Stimulated activated CD4-positive, alpha-beta T cell treated with anti-CD3 and anti-CD28 coated beads, Interleukin-1b, Interleukin-23, amount 100 ng/mL, for 1 hour (primary cell): ENCODE measurements at places on chromosomes 5 and 9.

DNA sequence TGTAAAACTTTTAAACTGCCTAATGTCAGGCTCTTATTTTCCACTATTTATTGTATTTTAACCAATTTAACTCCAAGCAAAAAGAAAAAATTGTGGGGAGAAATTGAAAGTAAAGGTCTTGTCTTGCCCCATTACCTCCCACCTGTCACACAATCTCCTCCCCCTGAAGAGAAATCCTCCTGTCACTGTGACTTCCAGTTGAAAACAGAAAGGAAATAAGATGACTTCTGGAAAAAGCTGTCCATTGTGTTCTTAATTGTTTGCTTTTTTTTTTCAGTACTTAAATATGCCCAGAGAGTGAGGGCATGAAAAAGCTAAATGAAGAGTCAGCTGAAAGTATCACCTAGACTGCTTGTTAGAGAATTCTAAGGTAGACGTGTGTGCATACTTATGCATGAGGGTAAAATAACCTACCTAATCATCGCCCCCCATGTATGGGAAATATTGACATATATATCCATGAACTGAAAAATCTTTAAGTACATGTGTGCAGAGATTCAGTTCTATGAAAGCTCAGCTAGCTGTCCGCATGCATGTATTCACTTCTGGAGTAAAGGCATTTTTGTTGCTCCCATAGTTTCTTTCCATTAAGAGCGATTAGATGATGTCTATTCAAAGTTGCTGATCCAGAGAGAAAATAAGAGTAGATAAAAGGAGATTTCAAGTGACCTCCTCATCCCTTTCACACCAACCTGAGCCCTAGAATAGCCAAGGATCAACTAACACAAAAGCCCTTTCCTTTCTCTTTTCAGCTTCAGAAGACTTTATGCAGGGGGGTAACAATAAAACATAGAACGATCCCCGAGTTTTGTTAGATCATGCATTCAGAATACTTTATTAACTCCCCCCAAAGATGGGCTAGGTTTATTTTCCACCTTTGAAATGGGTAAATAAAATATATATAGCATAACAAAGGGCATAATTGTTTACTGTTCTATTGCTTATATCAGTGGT is 5.3 kb downstream of the NR2F1-AS1 start:
- DNase-seq: no peak

GRCh38 chr9:129014608-129015007 is 13.5 kb downstream of the SH3GLB2 start:
- no peak for DNase-seq

GRCh38 chr5:82909771-82910170 is 167.4 kb downstream of the TMEM167A start:
- no peak for DNase-seq

- no peak for DNase-seq
These were observed 124.5 kb downstream of the GDNF start for GRCh38 chr5:37715361-37715760.

- no peak for DNase-seq
These were observed 34.8 kb downstream of the ADAMTS12 start for GRCh38 chr5:33857037-33857436.

DNA sequence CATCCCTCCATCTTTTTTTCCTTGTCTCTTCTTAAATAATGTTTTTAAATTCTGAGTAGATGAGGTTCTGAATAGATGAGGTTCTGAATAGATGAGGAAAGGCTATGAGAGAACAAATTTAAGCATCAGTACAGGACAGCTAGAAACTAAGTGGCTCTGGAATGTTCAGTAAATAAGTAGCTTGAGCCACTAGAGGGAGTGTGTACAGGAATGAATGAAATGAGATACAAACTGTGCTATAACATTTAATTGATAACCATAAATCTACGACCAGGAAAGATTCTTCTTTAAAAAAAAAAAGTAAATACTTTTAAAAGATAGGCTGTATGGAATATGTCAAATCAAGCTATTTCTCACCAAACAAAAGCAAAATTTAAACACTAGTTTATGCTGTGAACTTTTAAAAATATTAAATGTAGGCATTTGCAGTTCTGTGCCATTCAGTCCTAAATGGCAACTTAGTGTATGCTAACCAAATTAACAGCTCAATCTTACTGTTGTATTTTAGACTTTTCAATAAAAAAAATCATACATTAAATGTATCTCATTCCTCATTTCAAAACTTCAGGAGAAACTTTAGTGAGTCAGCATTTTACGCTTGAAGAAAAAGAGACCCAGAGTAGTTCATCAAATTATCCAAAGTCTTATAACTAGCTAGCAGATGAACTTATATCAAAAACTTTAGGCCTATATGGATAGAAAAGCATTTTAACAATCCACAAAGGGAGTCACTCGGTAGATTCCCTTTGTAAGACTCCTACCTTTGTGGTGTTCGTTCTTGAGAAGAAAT is 70.4 kb upstream of the SNX2 start:
- DNase-seq: no peak

DNA sequence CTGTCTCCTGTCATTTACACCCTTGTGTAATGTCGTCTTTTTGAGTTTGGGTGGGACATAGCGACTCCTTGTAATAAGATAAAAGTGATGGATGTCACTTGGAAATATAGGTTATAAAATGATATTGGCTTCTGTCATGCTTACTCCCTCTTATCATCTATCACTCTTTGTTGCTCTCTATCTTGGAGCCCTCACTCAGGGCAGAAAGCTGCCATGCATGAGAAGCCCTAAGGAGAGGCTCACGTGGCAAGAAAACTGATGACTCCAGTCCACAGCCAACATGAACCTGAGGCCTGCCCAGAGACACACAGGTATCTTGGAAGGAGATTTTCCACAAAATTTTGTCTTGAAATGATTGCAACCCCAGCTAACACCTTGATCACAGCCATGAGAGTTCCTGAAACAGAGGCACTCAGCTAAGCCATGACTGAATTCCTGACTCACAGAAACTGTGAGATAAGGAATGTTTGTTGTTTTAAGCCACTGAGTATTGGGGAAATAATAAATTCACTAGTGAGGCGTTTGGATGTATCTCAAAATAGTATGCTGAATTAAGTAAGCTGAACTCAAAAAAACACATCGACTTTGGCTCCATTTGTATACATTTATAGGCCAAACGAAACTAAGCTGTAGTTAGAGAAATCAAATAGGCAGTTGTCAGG is 216.7 kb downstream of the CDH18 start:
- no peak for DNase-seq

- no peak for DNase-seq
These were observed 102.3 kb upstream of the CDKN2B start for GRCh38 chr9:22111176-22111953.

GRCh38 chr9:136121801-136122200 is 3.1 kb upstream of the TMEM250 start:
- DNase-seq: no peak

DNA sequence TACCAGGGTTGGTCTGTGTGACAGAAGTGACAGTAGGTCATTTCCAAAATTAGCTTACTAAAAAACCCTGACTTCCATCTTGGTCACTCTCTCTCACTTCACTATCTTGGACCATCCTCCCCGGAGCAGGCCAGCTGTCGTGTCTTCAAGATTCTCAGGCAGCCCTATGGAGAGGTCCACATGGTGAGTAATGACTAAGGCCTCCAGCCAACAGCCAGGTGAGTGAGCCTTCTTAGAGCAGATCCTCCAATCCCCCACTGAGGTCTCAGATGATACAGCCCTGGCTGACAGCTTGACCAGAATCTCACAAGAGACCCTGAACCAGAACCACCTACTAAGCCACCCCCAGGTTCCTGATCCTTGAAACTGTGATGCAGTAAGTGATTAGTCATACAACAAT is 92.0 kb downstream of the DCP2 start:
- no peak for DNase-seq

DNA sequence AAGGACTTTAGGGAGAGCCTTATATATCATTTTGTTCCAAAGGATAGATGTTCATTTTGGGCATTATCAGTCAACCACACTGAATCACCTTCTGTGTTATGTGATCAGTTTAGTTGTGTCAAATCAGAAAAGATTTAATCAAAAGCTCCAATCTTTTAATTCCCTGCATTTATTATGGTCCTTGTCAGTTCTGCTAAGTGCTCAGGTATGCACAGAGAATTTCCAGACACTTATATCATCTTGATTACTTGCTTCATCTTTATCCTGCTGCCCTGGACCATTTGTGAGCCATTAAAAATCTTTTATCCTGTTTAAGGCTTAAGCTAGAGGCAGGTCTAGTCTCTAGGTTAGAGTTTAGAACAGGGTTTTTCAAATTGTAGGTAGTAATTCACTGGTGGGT is 179.1 kb downstream of the CWC27 start:
- no peak for DNase-seq

DNA sequence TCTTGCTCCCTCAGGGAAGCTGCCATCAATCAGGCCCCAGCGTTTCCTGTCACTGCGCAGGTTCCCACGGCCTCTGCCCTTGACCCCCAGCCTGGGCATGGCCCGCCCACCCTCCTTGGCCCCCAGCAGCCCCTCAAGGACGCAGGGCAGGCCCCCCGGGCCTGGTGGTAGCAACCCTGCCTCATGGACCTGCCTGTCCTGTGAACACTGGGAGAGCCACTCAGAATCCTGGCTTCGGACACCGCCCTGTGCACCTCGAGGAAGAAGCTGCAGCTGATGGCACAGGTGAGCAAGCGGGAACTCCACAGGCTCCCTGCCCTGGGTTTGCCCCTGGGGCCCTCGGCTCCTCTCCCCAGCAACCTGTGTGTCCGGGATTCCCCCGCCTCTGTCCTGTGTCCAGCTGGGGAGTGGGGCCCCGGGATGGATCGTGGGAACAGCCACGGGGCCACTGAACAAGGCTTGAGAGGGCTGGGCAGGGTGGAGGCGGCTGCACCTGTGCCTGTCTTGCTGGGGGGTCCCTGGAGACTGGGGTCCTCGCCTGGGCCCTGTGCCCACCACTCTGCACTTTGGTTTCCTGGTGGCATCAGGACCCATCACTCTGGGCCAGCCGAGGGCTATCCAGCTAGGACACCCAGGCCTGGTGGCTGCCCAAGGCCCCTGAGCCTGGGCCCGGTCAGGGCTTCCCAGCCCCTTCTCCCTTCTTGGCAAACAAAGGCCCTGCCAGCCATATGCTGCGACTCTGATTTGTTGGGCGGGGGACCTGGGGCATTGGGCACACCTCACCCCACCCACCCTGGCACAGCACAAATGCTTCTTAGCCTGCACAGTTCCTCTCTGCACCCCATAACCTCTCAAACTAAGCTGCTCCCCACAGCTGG is 33.5 kb upstream of the EGFL7 start:
- no peak for DNase-seq

GRCh38 chr5:133702791-133703770 is 90.7 kb upstream of the FSTL4 start:
- no peak for DNase-seq

DNA sequence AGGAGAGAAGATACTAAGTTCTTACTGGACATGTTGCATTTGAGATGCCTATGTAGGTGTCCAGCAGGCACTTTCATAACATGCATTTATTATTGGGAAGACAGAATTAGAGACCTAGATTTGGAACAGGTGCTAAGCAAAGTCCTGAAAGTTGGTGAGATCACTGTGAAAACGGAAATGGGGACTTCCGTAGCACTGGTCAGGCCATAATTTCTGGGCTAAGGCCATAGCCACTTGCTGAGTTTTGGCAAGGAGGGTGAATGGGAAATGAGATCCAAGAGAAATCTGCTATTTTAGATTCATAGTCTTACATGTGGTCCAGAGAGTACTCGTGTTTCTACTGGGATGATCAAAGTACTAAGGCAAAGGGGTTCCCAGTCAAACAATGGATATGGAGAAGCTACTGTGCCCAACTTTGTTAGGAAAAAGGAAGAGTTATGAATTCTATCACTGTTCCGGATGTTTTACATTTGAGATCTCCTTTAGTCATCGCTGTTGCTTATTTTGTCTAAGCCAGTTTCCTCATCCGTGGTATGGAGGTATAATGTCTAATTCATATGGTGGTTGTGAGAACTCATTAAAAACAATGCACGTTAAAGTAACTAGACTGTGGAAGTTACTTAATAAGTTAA is 33.4 kb downstream of the TEK start:
- DNase-seq: no peak

DNA sequence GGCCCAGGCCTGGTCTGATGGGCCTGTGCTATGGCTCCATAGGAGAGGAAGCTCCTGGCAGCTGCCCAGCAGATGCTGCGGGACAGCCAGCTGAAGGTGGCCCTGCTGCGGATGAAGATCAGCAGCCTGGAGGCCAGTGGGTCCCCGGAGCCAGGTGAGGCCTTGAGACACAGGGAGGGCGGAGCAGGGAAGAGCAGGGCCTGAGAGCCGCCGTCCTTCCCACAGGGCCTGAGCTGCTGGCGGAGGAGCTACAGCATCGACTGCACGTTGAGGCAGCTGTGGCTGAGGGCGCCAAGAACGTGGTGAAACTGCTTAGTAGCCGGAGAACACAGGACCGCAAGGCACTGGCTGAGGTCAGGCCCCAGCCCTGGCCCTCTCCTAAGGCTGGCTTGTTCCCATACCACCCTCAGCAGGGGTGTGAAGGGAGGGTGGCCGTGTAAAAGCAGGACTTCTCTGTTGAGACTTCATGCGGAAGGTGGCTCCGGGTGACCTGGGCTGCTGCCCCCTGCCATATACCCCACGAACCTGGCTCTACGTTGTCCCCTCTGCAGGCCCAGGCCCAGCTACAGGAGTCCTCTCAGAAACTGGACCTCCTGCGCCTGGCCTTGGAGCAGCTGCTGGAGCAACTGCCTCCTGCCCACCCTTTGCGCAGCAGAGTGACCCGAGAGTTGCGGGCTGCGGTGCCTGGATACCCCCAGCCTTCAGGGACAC is 4.5 kb downstream of the PKN3 start:
- no peak for DNase-seq

DNA sequence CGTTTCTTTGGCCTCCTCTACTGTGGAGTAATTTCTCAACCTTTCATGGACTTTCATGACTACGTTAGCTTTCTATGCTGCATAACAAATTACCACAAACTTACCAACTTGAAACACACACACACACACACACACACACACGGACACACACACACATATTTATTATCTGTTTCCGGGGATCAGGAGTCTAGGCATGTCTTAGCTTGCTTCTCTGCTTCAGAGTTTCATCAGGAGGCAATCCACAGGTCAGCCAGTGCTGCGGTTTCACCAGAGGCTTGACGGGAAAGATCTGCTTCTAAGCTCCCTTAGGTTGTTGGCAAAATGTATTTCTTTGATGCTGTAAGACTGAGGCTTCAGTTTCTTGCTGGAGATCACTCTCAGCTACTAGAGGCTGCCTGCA is 59.0 kb upstream of the C9orf72 start:
- DNase-seq: no peak

DNA sequence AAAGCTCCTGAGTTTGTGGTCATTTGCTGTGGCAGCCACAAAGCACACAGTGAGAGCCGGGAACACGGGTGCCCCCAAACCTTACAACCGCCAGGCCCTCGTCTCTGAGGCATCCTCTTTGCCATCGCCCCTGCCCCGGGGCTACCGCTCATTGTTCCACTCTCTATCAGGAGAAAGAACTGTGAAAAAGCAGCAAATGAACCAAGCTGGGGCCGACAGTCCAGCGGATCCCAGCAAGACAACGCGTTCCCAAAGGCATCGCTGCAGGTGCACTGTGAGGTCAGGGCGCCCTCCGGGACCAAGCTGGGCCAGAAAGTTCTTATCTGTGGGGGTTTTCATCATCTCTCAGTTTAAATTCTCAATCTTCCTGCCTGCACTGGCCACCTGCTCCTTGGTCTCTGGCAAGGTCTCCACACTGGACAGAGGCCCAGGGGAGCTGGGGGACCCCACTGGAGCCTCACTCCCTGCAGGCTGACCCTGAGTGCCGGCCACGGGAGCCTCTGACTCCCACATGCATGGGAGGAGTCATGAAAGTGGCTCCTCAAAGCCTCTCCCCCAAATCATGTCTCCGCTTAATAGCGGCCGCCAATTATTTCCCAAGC is 32.1 kb downstream of the VAV2 start:
- DNase-seq: no peak
